Bone marrow (tissue), 2 donors: ENCODE measurements at places on chromosomes 1 and 21.

GRCh38 chr1:234865171-234866006 lies 255.4 kb upstream of the IRF2BP2 start:
- no peak for DNase-seq

DNA sequence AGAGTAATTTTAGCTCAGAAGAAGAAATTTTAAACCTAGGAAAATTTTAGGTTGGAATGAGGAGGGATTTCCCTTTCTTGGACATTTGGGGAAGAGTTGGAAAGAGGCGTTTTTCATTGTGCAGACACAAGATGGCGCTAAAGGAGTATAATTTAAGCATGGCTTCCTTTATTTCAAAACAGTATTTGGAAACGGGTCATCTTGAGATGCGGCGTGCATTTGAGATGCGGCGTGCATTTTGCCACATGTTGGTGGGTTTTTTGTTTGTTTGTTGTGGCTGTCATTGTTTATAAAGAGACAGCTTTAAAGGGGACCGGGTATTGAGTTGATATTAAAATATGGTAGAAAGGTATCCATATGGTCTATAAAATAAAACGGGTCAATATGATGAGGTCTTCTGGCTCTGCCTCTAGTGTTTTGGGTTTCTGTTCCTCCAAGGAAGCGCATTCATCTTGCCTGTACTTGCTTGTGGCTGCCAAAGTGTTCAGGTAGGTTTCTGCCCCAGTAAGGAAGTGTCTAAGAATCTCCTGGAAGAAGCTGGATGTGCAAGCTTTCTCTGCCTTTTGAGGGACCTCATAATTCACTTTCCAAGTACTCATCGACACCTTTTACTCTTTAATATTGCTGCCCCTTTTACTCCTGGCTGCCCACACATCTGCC lies 210.3 kb downstream of the SLC35F3 start:
- DNase-seq, result no peak

DNA sequence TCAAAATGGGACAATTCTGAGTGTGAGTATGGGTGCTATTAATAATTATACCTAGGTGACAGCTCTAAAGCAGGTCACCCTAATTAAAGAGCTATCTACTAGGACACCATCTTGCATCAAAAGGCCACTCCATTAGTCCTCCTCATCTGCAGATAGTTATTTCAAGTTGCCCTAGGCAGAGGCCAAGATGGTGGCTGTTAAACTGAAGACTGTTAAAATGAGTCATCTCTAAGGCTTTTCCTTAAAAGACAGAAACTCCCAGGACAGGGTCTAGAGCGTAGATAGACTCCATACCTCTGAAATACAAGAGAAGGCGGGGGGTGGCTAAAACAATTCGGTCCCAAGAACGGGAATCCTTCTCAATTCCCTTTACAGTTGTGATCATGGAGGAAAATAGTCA lies 4.5 kb upstream of the ZNF697 start:
- no peak for DNase-seq

DNA sequence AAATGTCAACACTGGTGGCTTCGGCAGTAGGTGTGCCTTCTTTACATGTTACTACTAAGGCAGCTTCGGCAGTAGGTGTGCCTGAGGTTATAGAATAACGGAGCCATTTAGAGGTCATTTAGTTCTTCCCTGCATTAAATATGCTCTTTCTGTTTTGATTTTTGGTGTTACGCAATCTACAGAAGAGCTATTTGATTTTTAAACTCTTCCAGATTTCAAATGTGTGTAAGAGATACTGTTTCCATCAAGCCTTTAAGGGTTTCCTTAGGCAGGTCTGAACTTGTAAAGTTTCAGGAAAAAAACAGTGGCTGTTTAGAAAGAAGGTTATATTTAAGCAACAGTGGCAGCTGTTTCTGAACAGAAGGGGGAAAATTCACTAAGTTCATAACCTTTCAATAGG lies 54.8 kb downstream of the PIK3R3 start:
- no peak for DNase-seq

DNA sequence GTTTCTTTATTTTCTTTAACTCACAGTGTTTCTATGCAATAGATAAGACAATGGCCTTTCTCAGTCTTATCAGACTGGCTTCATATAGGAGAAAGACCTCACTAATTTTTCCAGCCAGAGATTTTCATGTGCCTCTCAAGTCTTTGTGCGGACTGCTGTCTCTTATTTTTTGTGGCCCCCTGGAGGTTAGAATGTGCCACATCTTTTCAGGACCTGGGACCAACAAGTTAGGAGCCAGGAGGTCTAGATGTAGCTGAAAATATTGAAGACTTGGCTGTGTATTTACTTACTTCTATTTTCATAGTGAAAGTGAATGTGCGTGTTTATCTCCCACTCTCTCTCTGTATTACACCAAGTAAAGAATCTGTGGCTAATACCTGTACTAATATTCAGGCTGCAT lies 42.1 kb upstream of the CFHR3 start:
- no peak for DNase-seq

GRCh38 chr1:228725178-228725577 lies 10.1 kb upstream of the RHOU start:
- no peak for DNase-seq

- no peak for DNase-seq
These were observed 2.6 kb downstream of the GPR161 start for GRCh38 chr1:168134132-168134531.

DNA sequence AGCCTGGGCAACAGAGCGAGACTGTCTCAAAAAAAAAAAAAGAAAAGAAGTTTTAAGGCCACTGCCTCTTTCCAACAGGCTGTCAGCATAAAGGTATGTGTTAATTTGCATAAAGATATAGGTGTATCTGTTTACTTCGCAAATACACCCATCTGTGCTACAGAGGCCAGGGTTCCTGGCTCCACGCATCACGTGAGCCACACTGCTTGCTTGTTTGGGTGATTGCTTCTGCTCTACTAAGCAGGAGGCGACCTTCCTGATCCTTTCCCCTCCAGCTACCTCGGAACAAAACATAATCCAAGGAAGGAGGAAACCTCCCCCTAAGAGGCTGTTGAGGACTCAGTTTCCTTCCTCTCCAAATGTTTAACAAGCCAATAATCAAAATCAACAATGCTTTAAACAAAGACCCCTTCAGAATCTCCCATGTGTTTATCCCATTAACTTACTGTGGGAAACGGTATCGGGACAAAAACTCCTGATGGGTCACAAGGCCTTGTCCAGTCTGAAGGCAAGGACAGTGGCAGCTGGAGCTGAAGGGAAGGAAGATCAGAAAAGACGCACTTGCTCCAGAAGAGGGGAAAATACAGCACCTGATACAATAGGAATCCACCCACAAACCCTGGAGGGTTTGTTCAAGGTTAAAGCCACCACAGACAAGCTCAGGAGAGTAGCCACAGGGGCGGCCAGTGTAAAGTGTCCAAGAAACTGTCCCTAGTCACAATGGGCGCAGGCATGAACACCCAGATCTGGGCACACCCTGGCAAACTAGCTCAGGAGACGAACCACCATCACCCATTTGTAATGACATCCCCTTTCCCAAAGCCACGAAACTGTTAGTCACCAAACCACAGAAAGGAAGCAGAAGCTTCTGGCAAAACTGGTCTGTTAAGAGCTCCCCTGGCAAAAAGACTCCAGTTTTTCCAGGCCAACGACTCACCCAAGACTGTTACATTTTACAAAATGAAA lies 17.2 kb downstream of the CTNNBIP1 start:
- DNase-seq, result peak; percentile 29

GRCh38 chr1:16112596-16113555 lies 39.4 kb upstream of the FAM131C start:
- no peak for DNase-seq

DNA sequence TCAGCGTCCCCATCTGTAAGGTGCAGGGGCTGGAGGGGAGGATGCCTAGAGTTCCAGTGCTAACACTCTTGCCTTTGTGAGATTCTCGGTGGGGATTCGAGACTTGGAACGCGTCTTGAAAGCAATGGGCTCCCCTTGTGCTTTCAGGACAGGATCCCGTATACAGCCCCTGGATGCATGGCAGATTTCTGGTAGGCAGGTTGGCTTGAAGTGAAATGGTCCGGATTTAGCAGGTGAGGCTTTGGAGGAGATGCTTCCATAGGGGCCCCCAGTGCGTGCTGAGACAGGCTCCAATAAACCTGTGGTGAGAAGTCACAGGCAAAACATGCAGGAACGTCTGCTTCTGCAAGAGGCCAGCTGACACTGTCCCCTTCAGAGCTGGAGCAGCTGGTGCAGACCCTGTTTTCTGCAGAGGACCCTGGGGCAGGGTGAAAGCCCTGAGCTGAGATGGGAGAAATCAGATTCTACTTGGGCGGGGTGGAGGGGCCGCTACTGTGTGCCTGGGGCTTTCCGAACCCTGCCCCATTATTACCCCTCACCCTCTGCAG lies 270.4 kb downstream of the PTPRU start:
- DNase-seq, result no peak

DNA sequence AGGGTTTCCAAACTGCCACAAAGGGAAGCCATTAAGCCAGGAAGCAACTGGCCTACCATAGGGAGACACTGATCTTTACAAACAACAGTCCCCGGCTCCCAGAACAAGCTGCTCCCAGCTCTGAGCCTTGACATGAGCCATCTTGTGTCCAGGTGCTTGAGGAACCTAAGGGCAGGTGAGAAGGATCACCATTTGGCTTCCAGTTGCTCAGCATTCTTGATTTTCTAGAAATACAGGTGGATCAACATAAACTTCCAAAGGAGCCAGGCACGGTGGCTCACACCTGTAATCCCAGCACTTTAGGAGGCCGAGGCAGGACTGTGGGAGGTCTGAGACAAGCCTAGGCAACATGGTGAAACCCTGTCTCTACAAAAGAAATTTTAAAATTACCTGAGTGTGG lies 21.6 kb downstream of the ZBTB17 start:
- no peak for DNase-seq

GRCh38 chr1:209363112-209363511 lies 220.4 kb upstream of the CAMK1G start:
- no peak for DNase-seq

DNA sequence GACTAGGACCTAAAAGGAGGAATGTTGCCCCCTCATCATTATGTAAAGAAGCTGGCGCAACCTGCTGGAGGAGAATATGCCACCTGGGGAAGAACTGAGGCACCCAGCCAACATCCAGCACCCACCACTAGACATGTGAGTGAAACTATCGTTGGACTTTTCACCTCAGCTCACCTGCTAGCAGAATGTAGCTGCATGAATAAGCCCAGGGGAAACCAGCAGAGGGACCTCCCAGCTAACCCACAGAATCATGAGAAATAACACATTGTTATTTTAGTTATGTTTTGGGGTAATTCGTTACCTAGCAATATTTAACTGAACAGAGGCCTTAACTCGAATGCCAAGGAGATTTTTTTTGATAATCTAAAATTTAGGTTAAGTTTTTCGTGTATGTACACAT lies 542.5 kb upstream of the DAB1 start:
- no peak for DNase-seq

- DNase-seq, result no peak
These were observed 5.7 kb downstream of the DIO1 start for GRCh38 chr1:53899708-53900107.

DNA sequence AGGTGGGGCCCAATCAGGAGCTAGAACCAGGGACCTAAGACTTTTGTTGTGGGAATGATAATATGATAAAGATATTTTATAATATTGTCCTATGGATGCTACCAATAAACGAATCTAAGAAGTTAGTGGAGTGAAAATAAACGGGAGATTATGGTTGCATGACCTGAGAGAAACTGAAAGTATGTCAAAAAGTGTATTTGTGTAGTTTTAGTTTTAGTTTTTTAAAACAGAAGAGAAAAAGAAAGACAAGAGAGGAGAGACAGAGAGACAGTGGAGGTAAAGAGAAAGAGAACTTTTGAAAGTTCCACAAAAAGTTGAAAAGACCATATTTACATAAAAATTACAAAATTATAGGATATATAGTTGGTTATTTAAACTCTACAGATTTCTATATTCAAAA lies 64.1 kb upstream of the TMPRSS15 start:
- no peak for DNase-seq

- peak; percentile 77 for DNase-seq
These were observed 323.1 kb upstream of the FAM78B start for GRCh38 chr1:166489670-166490436.

GRCh38 chr1:3018576-3018975 lies 2.7 kb upstream of the ACTRT2 start:
- DNase-seq, result no peak

DNA sequence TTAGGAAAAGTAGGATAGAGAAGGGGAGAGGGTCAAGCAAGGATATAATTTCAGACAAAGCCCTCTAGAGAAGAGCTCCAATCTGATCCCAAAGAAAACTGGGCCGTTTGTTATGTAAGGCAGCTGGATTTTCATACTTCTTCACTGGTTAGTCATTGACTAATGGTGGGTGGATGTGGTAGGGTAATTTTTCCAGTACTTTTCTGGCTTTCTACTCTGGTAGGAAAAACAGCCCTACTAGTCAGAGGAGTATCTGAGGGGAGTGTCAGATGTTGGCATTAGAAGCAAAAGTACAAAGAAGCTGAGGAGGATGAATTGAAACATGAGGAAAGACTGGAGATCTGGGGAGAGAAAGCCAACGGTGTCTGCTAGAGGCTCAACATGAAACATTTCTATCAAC lies 145.3 kb downstream of the TNFSF18 start:
- DNase-seq, result no peak

GRCh38 chr1:6984536-6984935 lies 199.3 kb downstream of the CAMTA1 start:
- DNase-seq, result no peak

- DNase-seq, result no peak
These were observed 15.0 kb downstream of the HLX start for GRCh38 chr1:220894025-220894923.

DNA sequence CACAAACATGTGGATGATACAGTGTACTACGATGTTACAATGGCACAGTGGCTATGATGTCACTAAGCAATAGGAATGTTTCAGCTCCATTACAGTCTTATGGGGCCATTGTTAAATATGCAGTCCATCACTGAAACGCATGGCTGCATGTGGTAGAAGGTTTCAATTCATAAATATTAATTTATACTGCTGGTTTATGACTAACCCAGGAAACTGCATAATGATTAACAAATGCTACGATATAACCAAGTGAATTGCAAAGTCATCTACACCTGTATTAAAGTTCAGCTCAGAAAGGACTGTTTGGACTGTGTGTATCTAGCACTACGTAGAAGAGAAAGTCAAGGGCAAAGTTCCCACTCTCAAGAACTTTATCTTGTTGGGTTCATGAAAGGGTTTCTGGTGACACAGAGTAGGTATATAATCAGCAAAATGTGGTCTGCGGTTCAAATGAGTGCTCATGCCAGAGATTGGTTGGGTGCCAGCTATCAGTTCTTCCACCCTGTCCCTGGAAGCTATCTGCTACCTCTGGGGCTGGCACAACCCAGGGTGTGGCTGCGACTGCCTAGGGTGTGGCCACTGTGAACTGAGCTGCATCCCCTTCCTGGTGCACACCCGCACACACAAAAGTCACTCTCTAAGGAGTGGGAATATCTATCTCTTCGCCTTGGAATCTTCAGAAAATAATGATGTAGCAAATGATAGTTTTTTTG lies 14.8 kb downstream of the MGST3 start:
- no peak for DNase-seq

DNA sequence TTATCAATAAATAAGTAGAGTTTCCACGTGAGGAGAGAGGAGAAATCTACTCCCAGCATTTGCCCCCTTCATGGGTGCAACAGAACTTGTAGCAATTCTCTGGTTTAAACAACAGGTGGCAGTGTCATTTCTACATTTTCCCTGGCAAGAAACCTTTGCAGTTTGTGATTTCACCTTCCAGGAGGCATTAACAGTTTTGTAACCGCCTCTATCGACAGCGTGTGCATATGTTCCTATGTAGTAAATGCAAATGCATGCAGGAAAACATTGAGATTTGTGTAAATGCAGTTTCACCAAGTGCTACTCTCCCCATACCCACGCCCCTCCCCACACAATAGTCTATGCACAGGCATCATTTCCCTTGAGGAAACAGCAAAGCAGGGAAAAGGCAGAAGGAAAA lies 494.7 kb downstream of the SMYD3 start:
- no peak for DNase-seq

- DNase-seq, result no peak
These were observed 15.3 kb downstream of the ADORA1 start for GRCh38 chr1:203142684-203143408.
